ENCODE measurements at places on chromosomes 12 and 14. TPM values are rescaled to one million over a fixed set of nuclear protein-coding genes. Genes with fewer than 3 reads are reported as not detected.

The GALNT6 gene
- 5.5 TPM for total RNA-seq

- DNase-seq = no peak
Observed at GRCh38 chr12:75591628-75592027, 80.2 kb upstream of the KRR1 start.

The IFNG gene
- total RNA-seq = not detected

DNA sequence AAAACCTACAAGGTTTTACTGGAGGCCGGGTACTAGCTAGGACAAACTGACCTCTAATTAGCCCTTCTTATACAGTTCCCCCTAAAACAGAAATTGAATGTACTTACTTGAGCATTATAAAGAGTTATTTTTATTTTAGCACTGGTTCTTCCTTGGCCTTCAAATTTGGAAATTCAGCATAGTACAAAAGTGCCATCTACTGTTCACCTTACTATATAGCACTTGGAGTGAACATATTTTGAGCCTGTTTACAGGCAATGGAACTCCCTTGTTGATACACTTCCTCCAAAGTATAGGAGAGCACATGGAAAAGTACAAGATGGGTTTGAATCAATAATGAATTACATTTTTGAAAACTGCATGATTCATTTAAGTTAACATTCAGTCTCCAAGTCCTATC is 3.9 kb upstream of the POC1B start:
- DNase-seq = no peak

DNA sequence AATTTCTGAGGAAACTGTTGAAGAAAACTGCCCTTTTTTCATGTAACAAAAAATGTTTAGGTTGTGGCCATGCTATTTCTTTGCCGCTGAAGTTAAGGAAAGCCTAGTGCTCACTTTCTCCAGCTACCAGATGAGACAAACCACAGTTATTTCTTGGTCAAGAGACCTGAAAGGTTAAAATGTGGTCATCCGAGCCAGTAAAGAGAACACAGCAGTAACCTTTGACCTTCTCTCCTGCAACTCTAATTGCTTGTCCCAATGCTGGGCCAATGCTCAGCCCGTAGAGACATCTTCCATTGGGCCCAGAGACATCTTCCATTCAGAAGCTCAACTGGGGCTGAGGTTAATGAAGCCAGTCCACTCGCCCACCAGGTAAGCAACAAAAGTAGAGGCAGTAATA is 109.8 kb upstream of the CPSF6 start:
- DNase-seq = no peak

DNA sequence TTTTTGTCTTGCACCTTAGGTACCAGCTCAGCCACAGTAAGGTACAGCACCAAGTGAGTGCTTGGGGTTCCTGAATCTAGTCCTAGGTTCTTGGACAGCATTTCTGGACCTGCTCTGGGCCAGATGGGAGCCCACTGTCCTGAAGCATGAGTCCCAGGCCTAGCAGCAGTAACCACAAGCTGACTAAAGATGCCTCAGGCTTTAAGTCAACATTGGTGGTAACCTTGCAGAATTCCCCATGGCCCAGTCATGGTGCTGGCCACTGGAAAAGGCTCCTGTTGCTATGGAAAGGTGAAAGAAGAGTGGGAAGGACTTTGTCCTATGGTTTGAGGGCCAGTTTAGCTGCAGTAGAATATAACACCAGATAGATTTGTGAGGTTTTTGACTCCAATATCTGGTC is 86.9 kb upstream of the CLEC14A start:
- no peak for DNase-seq

DNA sequence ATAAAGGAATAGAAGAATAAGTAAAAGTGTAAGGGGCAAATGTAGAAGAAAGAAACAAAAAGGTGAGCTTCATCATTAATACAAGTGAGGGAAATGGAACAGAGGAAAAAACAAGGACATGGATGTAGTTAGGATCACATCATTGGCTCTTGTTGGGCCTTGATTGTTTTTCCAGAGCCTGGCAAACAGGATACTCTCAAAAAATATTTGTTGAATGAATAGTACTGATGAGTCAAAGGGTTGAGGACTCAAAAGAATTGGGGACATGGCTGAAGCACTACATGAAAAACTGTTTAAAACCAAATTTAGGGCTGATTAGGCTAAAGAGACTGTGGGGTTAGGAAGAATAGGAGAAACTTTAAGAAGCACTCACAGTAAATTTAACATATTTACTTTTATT is 11.4 kb upstream of the SRP54 start:
- DNase-seq = no peak

GRCh38 chr12:102201436-102202061 is 3.9 kb upstream of the PMCH start:
- no peak for DNase-seq
